Fibroblast of skin of right biceps (primary cell): ENCODE measurements at places on chromosomes 16 and 17.

DNA sequence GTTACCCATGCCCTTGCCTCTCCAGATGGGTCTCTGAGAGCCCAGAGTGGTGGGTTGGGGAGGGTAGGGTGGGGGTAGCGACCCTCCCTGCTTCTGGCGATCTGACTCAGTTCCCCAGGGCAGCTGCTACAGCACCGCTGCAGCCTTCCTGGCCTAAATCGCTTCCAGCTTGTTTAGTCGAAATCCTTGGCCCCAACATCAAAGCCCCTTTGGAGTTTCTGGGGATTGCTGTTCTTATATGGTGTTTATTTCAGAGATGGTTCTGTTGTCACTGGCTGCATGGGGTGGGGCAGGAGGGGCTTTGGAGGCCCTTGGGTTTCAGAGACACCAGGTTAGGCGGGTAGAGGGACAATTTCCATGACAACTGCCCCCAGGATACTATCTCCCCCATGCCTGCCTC, 35.9 kb downstream of the FZD2 start:
- DNase-seq, result no peak

DNA sequence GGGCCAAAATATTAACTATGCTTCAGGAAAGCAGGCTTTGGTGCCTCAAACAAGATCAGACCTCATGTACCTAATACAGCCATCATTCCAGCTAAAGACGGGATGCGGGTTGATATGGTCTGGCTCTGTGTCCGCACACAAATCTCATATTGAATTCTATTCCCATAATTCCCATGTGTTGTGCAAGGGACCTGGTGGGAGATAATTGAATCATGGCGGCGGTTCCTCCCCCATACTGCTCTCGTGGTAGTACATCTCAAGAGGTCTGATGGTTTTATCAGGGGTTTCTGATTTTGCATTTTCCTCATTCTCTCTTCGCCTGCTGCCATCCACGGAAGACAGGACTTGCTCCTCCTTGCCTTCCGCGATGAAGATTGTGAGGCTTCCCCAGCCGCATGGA, 19.1 kb upstream of the CHST6 start:
- no peak for DNase-seq

DNA sequence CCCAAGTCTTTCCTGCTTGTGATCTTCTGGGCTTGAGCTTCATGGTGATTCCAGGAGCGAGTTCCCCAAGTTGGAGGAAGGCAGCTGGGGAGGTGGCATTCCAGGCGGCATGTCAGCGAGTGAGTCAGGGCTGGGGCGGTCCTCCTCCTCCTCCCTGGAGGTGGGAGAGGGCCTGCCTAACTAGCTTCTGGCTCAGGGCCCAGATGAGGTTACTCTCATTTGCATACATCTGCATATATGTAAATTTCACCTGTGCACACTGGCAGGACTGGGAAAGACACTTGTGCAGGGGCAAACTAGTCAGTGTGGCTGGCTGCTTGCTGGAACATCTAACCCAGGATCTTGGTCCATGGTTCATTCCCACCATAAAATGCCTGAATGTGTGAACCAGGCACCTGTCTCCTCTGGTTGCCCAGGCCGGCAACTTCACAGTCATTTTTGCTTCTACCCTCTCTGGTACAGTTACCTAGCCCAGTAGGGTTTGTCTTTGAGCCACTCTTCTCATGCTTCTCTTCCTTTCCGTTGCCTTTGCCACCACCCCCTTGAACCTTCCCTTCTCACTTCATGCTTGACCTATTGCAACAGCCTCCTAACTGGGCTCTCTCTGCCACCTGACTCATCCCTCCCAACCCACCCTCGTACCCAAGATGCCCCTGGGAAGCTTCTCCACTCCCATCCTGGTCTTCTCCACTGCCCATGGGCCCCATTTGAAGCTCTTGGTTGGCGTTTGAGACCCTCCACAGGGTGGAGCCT, 9.6 kb upstream of the DLX4 start:
- DNase-seq, result peak; percentile 30

- DNase-seq, result no peak
These were observed 14.4 kb upstream of the KCNJ18 start for GRCh38 chr17:21677911-21678310.

GRCh38 chr17:80472996-80473395, 3.4 kb downstream of the NPTX1 start:
- DNase-seq, result no peak

- no peak for DNase-seq
These were observed 33.7 kb upstream of the MFSD6L start for GRCh38 chr17:8832711-8833352.

GRCh38 chr17:65456368-65457151, 104.9 kb downstream of the AXIN2 start:
- DNase-seq, result no peak

DNA sequence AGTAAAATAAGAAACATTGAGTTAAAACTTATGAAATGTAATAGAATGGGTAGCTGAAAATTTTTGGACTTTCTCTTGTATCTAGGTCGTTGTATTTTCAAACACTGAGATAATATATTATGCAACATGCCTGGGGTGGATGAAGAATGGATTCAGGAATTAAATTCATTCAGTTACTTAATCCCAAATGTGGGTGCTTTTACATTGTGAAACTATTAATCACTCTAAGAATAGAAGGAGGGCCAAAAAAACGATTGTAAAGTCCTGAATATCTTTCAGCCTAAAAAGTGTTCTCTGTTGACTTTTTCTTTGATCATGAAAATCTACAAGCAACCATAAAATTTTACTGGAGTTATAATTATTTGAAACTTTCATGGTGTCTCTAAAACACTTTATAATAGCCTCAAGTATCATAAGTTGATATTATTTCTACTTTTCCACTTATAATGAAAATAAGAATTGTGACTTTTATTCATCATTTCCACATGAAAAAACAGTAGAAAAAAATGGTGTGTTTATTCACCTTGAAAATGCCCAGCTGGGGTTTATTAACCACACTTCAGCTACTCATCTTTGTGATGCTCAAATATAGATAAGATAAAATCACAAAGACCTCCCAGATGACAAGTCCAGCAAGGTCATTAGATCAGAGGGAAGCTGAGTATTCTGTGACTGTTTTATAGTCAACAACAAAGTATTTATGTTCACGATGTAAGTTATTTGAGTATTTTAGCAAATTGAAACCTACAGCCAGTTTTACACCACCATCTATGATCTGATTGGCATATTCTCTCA, 619.9 kb upstream of the SOX9 start:
- peak; percentile 49 for DNase-seq

GRCh38 chr17:58153046-58153445, 4.9 kb downstream of the OR4D1 start:
- DNase-seq, result no peak

DNA sequence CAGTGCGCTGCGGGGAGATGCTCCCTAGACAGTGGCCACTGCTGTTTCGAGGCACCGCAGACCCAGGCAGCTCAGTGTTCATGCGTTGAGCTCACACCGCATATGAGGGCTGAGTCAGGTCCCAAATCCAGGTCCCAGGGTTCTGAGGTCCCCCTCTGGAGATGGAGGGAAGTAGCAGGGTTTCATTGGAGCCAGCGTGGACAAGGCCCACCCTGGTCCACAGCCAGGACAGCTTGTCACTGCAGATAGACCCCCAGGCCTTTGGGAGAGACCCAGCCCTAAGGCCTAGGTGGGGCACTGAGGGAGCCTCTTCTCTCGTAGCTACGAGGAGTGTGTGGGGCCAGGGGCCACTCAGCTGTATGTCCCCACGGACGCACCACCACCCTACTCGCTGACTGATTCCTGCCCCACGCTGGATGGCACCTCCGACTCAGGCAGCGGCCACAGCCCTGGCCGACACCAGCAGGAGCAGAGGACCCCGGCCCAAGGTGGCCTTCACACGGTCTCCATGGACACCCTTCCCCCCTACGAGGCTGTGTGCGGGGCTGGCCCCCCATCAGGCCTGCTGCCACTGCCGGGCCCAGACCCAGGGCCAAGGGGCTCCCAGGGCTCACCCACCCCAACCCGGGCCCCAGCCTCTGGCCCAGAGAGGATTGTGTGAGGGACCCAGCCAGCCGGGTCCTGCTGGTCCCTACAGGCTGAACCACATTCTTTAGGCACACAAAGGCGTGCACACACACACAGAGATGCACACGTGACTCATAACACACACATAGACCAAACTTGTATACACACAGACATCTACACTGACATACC, 53.4 kb downstream of the BEAN1 start:
- DNase-seq, result no peak

- DNase-seq, result no peak
These were observed 4.4 kb downstream of the ACLY start for GRCh38 chr17:41914358-41914766.

DNA sequence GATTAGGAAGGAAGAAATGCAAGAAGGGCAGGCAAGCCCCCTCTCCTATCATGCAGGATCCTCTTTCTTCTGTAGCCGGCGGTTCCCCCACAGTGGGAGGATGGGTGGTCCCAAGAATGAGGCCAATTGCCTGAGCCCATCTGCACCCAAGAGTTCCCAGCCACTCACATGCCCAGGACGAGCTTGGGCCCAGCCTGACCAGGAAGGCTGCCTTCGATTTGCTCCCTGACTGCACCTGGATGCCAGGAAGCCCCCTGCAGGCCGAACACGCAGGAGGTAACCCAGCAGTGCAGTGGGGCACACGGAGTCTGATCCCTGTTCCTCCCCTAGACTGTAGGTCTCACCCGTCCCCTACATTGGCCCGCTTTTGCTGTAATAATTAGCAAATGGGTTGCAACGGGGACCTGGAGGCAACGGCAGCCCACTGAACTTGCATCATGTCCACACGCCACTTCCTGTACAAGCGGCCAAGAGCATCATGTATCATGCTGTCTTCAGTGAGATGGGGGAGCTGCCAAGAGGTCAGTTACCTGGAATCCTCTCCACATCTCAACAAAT, 67.5 kb downstream of the AMFR start:
- peak; percentile 19 for DNase-seq

DNA sequence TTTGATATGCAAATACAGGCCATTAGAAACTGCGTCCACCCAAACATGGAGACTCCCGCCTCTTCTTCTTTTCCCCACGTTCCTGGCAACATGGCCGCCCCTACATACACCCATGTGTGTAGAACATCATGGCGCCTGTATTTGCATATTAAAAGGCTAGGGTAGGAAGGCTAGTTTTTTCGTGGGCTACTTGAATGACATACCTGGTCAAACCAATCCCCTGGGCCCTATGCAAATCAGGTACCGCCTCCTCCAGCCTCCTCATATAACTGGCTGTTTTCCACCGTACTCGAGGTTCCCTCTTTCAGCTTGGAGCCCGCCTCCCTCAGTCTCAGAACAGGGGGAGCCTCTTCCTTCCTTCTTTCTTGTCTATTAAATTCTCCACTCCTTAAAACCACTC, 840 bp upstream of the CD300LB start:
- DNase-seq, result no peak

- no peak for DNase-seq
These were observed 64.6 kb downstream of the KPNA2 start for GRCh38 chr17:68100000-68100641.

DNA sequence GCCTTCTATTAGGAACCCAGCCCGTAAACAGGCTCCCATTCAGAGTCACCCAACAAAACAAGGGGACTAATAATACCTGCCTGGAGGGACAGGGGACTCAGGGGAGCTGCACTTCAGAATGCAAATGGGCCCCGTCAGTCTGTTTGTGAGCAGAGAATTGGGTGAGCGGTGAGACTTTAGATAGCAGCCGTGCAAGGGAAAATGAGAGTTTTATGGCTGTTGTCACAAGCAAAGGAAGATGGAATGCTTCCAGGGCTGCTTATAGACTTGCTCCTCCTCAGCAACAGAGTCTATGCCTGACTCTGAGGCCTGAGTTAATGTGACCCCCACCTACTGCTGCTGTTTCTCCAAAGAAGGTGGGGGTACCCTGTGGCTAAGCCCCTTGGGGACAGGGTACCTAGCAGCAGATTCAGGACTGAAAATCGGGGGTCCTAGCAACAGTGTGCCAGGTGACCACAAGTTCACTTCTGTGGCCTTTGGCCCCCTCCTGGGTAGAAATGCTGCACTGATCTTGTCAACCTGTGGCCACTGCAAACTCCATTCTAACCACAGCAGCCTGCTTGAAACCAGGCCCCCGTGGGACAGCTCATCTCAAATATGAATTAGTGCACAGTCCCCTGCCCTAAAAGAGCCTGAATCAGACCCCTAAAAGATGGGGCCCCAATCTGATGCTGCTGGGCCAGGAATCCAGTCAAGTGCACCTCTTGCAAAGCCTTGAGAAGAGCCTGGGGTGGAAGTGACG, 126.4 kb downstream of the C16orf78 start:
- no peak for DNase-seq

GRCh38 chr16:87360862-87361610, 22.5 kb downstream of the FBXO31 start:
- DNase-seq, result no peak

- no peak for DNase-seq
These were observed 2.6 kb downstream of the PRAC1 start for GRCh38 chr17:48719642-48720265.

GRCh38 chr17:13888056-13888609, 181.2 kb upstream of the COX10 start:
- peak; percentile 32 for DNase-seq

DNA sequence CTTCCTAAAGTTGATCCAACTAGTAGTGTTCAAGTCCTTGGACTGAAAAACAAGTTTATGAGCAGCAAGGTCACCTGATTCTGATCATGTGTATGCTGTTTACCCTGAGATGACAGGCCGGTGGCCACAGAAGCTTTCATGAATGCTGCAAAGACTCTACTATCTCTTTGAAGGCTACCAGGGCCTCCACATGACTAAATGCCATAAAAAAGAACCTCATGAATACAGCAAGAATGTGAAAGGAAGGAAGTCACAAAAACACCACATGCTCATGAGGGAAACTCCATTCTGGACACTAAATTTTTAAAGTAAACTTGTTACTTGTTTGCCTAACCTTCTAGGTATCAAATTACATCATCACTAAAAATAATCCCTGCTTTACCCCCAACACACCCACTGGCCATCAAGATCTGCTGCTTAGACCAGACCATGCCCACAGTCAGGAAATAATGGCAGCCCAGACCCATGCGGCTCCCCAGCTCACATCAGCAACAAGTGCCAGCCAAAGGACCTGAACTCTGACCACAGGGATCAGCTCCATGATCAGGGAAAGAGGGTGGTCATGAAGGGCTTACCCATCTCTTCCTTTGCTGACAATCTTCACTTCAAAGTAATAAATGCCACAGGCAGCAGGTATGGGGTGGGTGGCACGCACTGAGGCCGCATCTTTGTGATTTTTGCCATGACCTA, 1.4 kb downstream of the RANBP10 start:
- no peak for DNase-seq

GRCh38 chr17:59426031-59426430, 94.6 kb downstream of the YPEL2 start:
- peak; percentile 8 for DNase-seq

GRCh38 chr17:58043221-58044181, 36.5 kb upstream of the SRSF1 start:
- no peak for DNase-seq

GRCh38 chr16:74438492-74438979, 17.3 kb upstream of the CLEC18B start:
- no peak for DNase-seq
